ENCODE measurements at places on chromosomes 3 and 15.

- DNase-seq, result no peak
Measured at GRCh38 chr15:38058596-38059075, 124.2 kb downstream of the TMCO5A start.

DNA sequence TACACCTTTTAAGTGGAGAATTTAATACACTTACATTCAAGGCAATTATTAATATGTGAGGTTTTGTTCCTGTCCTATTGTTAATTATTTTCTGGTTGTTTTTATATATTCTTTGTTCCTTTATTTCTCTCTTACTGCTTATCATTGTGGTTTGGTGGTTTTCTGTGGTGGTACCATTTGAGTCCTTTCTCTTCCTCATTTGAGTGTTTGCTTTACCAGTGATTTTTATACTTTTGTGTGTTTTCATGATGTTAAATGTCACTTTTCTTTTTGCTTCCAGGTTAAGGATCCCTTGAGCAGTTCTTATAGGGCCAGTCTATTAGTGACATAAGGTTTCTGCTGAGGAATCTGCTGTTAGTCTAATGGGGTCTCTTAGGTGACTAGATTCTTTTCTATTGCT lies 116.5 kb downstream of the LRRK1 start:
- DNase-seq, result no peak

- DNase-seq, result no peak
Measured at GRCh38 chr15:53586799-53587198, 172.7 kb downstream of the WDR72 start.

DNA sequence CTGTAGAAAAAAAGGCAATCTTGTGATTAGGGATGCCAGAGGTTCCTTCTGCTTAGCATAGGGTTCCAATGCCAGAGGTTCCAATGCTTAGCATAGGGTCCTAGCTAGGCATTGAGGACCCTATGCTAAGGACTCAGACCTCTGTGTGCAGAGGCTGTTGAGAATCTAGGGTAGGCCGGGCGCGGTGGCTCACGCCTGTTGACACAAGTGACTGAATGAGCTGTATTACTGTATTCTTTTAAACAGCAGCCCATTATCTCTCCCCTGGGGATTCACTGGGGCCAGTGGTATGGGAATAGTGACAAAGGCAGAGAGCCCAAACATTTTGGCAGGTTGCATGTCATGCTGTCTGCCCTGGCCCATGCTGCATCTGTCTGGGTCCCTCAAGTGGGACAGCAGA lies 16.2 kb downstream of the PAK6 start:
- no peak for DNase-seq

DNA sequence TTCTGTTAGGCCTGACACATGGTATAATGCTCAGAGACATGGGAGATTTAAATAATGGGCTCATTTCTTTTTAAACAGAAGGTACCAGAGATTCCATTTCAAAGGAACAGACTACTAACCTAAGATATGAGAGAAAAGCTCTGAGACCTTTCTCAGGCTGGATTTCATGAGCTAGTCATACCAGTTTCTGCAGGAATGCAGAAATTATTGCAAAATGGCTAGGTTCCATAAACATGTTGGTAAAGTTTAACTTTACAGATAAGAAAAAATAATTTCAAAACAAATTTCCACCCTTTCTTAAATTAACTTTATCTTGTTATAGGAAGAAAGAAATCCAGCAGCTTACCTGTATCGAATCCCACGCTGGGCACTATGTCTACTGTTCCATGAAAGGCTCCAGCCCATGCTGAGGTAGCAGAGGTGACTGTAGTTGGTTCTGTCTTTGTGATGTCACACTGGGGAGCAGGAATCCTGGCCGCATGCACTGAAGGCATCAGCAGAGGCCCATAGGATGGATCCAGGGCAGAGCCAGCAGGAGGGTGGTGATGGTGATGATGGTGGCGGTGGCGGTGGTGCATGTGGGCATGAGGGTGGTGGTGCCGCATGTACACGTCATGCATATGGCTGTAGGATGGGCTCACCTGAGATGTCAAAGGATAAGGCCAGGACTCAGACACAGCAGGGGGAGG lies 22.6 kb downstream of the VGLL3 start:
- no peak for DNase-seq

GRCh38 chr3:79297245-79297960 lies 470.4 kb downstream of the ROBO1 start:
- DNase-seq, result no peak

DNA sequence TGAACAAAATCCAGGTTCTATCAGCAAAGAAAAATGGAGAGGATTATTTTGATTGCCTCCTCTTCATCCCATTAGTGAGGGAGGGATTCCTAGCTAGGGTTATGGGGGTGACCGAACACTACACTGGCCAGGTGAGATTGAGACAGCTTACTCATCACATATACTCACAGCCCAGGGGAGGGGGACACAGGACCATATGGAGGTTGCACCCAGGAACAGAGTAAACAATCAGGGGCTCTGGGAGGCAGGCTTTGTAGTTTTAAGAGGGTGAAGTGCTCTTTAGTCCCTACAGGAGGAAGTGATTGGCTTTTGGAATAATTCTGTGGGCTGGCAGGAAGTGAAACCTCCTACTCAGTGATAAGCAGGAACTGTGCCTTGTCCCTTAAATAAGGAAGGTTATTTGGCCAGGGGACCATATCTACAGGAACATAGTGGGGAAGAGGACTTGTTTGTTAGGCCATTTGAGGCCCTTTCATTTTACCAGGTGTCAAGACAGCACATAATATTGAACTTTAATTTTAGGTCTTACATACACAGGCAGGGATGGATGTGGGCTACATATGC lies 17.5 kb upstream of the KCTD6 start:
- DNase-seq, result no peak

- DNase-seq, result no peak
Measured at GRCh38 chr15:49079340-49080039, 33.2 kb upstream of the SECISBP2L start.

DNA sequence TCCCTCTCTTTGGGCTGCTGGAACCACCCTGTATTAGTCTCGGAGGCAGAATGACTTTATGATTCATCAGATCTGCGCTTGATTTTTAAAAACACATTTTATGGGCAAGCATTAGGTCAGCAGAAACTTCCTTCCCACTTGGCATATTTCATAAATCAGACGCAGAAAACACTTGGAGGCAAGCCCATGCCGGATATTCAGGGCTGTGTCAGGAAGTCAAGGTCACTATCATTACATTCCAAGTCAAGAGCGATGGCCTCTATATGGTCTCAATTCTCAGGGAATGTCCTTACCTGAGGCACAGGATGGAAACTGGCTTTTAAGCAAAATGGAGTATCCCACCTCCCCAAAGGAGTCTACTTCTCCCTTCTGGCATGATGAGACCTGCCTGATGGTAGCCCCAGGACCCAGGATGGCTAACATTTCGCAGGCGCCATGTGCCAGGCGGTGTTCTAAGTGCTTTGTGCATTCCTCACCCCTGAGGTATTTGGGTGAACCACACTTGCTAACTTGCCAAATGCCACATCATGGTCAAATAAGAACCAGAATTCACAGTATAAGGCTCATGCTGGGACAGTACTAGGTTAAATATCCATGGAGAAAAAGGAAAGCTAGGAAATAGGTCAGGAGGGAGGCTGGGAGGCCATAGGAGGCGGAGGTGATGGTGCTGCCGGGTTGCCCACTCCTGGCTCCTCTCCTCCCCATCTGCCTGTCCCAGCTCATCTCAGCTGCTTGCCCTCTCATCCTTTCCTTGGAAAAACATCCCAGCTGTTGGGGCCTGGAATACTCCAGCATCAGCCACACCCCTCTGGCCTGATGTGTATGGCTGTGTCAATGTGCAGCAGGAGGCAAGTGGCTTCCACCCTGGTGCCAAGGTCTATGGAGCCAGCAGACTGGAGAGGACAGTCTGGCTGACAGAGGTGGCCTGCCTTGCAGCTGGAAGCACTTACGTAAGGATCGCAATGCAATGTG lies 18.8 kb downstream of the BCL2L10 start:
- DNase-seq, result no peak

- no peak for DNase-seq
Measured at GRCh38 chr3:182713743-182714517, 79.4 kb upstream of the ATP11B start.

GRCh38 chr3:34207002-34207401 lies 408.6 kb downstream of the PDCD6IP start:
- DNase-seq, result no peak

- DNase-seq, result no peak
Measured at GRCh38 chr3:16373341-16373946, 108.4 kb downstream of the OXNAD1 start.

DNA sequence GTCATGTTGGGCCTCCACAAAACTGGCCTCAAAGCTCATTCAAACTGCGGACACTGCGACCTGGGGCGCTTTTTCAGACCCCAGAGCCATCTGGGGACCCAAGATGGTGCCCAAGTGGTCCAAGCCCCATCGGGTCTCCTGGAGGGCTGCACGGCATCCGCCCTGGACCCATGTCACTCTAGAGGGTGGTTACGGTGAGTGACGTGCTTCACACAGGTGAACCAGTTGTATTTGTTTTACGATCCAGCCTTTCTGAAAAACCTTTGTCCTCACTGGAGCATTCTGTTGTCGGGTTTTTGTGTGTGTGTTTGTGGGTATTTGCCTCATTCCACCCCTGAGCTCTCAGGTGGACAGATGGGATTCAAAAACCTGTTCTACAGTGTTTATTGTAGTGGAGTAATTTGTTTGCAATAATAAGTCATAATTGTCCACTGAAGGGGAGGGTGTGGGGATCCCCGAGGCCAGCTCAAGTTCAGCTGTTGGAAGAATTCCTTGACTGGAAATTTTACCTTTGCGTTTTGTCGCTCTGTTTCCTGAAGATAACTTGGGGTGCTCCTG lies 1.9 kb downstream of the SLC51A start:
- no peak for DNase-seq

DNA sequence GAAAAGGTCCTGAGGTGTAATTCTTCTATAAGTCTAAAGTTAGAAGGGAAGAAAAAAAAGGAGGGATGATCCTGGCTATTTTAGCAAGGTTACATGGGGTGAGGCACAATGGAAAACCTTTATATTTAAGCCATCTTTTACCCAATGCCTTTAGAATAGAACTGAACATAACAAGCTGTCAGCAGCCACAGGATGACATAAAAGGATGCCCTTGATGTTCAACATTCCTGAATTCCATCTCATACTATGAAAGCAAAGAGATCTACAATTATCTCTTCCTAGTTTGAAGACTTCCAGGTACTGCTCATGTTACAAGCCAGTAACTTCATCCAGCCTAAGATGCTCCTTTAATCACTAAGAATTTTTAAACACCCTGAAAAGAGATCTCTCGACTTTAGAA lies 26.9 kb downstream of the NEK10 start:
- no peak for DNase-seq

GRCh38 chr3:107627962-107628542 lies 105.3 kb downstream of the BBX start:
- no peak for DNase-seq

DNA sequence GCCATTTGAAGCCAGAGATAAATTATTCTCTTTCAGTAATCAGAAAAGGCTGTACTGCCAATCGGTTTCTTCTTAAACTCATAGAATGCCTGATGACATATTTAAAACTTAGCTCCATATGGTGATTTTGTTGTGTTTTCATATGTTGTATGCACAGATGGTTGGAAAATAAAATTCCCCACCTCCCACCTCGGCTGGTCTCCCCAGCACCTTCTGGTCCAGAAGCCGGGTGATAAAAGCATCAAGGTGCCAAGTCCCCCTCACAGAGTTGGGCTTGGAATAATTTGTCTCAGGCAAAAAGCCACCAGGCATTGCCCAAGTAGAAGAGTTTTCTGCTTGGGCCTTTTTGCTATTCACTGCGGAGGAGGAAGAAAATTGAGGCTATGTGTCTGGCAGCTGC lies 18.4 kb downstream of the LARS2 start:
- DNase-seq, result no peak

DNA sequence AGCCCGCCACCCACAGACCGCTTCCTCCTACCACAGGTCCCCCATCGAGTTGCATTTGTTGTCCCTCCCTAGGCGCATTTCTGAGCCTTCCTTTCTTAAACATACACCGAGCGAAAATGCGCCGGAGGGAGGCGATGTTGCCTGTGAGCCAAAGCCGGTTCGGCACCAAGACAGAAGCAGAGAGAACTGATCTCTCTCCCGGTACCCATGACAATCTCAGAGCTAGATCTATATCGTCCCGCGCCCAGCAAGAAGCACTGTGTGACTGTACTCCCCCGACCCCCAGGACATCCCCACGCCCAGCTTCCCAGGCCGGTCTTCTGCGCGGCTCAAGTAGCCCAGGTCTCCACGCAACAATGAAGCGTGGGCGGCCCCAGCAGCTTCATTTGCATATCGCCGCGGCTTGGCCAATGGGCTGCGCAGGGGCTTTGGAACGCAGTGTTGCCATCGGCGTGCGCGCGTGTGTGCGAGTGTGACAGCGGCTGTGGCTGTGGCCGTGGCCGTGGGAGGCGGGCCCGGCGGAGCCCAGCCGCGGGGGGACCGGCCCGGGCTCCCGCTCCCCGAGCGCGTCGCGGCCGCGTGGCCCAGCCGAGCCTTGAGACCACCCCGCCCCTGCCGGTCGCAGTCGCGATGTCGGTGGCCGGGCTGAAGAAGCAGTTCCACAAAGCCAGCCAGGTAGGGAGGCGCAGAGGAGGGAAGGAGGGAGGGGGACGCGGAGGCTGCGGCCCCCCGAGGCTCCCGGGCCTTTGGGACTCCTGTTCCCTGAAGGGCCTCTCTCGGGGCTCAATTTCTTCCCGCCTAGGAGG lies at the start of gene SH3GL3:
SH3GL3 (plus strand) TSS at position 438 of the 806 bp plus-strand sequence; CDS start at position 631, 193 bp downstream.
- DNase-seq, result no peak

DNA sequence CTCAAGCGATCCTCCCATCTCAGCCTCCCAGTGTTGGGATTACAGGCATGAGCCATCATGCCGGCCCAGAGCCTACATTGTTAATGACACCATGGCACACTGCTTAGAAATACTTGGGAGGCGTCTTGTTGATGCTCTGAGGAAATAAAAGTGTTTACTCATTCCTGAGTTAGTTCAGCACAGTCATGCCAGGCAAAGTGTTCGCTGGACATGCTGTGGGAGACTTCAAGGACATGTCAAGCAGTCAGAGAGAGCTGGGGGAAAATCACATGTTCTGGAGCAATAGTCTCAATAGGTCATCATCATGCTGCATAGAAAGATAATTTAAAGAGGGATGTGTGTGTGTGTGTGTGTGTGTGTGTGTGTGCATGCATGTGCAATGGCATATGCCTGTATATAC lies 37.5 kb downstream of the TTC23 start:
- DNase-seq, result no peak

Data from T-helper 2 cell (primary cell).